ENCODE measurements at places on chromosomes 5 and 9. TPM values are rescaled to one million over a fixed set of nuclear protein-coding genes. Genes with fewer than 3 reads are reported as not detected.
A peak's percentile ranks its signal among the peaks of the same experiment; 100 is the strongest.

Gene RNF44
- total RNA-seq = 53.8 TPM

Gene GABRA6
- total RNA-seq = not detected

Gene ADAMTS12
- not detected for total RNA-seq

Gene TMEM203
- total RNA-seq = 37.9 TPM

DNA sequence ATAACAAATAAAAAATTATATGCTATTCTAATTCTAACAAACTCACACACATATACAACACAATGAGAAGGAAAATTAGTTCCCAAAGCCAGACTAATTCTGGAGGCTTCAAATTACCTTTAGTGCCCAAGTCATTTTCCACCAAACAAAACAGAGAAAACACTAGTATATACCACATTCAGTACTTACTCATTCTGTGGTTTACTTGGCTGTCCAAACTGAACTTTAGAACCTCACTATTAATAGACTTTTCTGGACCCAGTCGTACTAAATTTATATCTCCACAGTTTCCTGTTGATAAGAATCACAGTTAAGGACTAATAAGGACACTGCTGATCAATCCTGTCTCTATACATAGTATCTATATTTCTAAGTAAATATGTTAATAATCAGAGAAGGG lies 66.4 kb downstream of the SETX start:
- no peak for DNase-seq

- DNase-seq = no peak
Measured at GRCh38 chr5:84383816-84384603, 670 bp downstream of the EDIL3 start.

DNA sequence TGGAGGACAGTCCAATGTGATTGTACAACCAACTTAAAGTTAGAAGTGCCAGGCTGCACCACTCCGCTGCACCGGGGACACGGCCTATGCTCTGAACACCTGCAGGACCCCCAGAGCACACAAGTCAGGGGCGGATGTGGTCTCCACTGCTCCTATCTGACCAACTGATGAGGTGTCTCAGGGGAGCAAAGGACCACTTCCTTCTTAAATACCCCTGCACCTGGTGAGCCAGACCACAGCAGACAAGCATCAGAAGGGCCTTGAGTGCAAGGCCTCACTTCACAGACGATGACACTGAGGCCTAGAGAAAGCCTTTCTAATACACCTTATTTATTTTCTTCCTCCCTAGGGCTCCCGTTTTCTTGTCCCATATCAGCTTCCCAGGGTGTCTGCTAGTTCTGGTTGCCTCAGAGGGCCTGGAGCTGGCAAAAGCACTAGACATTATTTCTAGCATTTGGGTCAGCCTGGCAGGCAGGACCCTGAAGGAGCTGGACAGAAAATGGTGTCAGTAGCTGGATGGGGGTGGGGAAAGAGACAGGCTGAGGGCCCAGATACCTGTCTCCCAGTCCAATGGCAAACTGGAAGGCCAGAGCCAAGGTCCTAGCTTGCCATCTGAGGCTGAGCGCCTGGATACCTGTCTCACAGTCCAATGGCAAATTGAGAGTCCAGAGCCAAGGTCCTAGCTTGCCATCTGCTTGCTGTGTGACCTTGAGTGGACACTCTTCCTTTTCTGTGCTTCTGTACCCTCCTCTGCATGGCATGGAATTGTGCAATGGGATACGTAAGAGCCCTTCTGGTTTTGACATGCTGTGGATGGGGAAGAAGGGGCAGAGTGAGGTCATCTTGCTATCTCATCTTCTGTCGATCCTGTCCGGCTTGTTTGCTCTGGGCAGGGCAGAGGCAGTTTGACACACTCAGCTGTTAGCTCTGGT lies 9.0 kb downstream of the CCDC69 start:
- peak; percentile 47 for DNase-seq

GRCh38 chr9:132350861-132351315 lies 3.9 kb downstream of the SETX start:
- peak; percentile 28 for DNase-seq

DNA sequence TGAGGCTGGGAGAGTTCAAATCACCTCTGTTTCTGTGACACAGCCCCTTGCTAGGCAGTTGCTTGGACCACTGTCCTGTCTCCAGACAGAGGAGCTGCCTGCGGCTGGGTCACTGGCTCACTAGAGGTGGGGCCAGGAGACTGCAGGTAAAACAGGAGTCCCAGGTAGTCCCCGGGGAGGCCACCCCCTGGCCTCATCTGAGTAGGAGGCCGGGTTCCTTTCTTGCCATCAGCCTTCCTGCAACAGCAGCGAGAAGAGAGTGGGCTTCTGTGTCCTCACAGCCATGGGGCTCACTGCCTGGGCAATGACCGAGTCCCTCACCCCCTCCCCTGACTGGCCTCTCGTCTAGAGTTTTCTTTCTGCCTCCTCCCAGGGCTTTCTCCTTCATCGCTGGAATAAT lies 197.5 kb downstream of the CDK5RAP2 start:
- no peak for DNase-seq

Gene SHOC1
- total RNA-seq = not detected

DNA sequence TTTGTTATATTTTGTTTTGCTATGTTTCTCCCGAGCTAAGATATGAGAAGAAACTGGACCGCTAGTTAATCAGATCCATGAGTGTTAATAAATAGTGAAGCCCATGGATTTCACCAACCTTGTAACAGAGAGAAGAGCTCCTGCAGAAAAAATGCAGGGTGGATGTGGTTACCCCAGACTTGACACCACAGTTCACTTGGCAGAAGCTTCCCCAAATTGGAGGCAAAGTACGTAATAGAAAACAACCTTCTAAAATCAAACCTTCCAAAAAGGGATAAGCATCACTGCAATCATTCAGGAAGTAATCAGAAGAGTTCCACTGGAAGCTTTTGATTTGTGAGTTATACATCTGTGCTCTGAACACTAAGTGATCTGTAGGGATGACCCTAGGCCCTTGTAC lies 267.5 kb downstream of the ACTL7B start:
- DNase-seq = no peak

DNA sequence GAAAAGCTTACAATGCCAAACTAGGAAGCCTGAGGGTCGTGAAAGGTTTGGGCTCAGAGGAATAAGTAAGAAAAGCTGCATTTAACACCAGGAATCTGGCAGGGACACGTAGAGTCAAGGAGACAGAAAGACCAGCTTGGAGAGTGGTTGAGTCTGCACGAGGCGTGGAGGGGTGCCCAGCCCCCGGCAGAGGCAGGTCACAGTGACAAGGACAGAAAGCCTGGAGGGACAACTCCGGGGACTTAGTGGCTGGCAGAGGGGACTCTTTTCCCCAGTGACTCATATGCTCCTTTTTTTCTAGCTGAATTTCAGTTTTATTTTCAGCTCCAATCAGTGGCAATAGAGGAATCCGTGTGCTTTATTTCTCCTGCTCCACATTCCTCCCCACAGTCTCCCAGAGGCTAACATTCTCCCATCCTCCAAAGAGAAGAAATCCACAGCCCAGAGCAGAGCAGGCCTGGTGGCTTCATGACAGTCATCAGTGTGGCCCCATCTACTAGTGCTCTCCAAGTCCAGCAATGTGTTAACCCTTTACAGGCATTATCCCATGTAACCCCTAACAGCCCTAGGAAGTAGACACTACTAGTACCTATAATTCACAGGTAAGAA lies 80.7 kb downstream of the KCNIP1 start:
- no peak for DNase-seq

- DNase-seq = no peak
Measured at GRCh38 chr9:104875320-104875719, 52.6 kb downstream of the ABCA1 start.

Gene CEL
- 2.3 TPM for total RNA-seq

- no peak for DNase-seq
Measured at GRCh38 chr5:142507531-142508372, 178.1 kb downstream of the FGF1 start.

DNA sequence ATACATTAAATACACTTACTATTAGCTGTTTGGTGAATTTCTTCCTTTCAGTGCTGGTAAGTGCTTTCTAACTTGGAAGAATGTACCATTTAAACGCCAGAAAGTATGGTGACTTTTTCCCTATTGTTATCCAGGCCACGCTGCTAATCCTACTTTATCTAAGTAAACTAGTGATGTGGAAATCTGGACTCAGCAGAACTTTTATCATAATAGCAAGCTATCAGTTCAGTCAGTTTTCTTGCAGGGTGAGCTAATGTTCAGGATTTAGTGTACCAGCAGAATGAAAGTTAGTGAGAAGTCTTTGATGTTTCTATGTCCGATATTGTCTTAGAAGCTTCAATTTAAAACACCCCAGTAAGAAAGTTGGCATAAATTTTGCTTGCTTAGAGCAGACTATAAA lies 72.2 kb downstream of the HSD17B4 start:
- no peak for DNase-seq

Gene MACIR
- total RNA-seq = 8.0 TPM

GRCh38 chr9:136252846-136253245 lies 7.2 kb upstream of the QSOX2 start:
- no peak for DNase-seq

Gene ORM2
- total RNA-seq = not detected
